ENCODE measurements at places on chromosomes 2 and 18.
A peak's percentile ranks its signal among the peaks of the same experiment; 100 is the strongest.

- no peak for DNase-seq
Measured at GRCh38 chr2:226155093-226155875, 644.3 kb downstream of the IRS1 start.

GRCh38 chr2:167992278-167992677 is 255.1 kb downstream of the STK39 start:
- DNase-seq: no peak

DNA sequence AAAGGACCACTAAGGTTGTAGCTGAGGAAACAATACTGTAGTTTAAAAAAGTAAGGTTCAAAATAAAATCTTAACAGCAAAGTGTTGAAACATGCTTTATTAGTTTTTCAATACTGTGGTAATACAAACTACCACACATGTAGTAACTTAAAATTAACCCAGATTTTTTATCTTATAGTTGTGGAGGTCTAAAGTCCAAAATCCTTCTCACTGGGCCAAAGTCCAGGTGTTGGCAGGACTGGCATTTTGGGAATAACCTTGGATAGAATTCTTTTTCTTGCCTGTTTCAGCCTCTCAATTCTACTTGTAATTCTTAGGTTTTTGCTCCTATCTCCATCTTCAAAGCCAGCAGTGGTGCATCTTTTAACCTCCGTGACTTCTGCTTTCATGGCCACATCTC is 942.0 kb downstream of the TSN start:
- DNase-seq: no peak

DNA sequence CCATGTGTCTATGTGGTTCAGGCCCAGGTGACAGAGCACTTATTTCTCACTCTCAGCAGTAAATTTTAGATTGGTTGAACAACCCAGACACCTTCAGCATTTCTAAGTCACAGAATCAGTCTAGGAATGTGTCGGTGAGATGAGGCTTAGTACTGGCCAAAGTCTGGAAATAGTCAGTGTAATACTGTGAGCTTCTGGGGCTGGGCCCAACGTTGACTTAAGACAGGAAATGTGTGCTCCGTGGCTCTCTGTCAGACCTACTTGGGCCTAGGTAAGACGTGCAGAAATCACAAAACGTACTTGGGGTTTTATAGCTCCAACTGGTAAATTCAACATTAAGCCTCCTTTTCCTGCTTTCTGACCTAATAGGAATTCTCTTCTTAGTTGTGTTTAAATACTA is 160.3 kb upstream of the COL3A1 start:
- no peak for DNase-seq

GRCh38 chr2:217166241-217166850 is 306.5 kb upstream of the TNP1 start:
- peak; percentile 22 for DNase-seq

- no peak for DNase-seq
Measured at GRCh38 chr2:173841110-173841509, 124.1 kb downstream of the SP3 start.

DNA sequence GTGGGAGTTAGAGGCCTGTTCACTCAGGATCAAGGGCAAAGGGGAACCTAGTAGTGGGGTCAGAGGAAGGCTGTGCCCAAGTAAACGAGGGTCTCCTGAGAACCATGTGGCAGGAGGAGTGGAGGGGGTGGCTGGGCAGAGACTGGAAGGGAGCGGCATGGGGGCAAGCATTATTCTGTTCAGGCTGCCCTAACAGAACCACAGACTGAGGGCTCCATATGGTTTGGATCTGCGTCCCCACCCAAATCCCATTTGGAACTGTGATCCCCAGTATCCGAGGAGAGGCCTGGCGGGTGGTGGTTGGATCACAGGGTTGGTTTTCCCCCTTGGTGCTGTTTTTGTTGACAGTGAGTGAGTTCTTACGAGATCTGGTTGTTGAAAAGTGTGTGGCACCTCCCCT is 287.0 kb downstream of the PHLPP1 start:
- DNase-seq: no peak

- DNase-seq: no peak
Measured at GRCh38 chr18:3916082-3916481, 466.1 kb downstream of the TGIF1 start.

- no peak for DNase-seq
Measured at GRCh38 chr2:99841749-99842148, 300.6 kb downstream of the AFF3 start.

- no peak for DNase-seq
Measured at GRCh38 chr2:6538607-6539006, 327.1 kb downstream of the CMPK2 start.

DNA sequence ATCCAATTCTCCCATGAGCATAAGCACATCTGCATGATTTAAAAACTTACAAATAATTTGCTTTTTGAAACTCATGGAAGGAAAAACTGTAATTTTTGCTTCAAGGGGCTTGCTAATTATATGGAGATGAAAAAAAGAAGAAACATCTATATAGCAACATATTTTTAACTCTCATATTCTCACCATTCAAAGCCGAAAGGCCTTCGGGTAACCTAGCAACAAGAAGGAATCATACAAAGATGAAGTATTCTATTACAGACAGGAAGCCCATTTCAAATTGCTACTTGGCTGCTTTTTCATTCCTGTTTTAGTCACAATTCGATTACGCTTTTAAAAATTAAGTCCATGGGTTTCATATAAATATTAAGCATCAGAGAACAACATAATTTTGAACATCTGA is 39.2 kb upstream of the RNU4ATAC start:
- DNase-seq: no peak

- DNase-seq: peak; percentile 17
Measured at GRCh38 chr2:68925295-68925896, 27.3 kb downstream of the GKN2 start.

DNA sequence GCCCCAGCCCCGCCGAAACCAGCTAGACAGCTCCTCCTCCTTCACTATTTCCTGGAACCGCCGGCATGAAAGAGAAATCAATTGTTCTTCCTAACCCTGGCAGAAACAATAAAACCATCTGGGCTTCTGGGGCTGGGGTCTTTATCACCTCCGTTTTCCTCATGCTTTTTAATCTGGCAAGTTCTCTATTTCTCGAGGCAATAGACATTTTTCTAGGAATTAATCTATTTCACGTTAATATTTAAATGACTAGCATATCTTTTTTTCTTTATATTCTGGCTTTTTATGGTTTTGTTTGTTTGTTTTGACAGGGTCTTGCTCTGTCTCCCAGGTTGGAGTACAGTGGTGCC is 1.4 kb upstream of the KIF1A start:
- DNase-seq: no peak

GRCh38 chr18:67463829-67464228 is 52.7 kb downstream of the DSEL start:
- DNase-seq: no peak

DNA sequence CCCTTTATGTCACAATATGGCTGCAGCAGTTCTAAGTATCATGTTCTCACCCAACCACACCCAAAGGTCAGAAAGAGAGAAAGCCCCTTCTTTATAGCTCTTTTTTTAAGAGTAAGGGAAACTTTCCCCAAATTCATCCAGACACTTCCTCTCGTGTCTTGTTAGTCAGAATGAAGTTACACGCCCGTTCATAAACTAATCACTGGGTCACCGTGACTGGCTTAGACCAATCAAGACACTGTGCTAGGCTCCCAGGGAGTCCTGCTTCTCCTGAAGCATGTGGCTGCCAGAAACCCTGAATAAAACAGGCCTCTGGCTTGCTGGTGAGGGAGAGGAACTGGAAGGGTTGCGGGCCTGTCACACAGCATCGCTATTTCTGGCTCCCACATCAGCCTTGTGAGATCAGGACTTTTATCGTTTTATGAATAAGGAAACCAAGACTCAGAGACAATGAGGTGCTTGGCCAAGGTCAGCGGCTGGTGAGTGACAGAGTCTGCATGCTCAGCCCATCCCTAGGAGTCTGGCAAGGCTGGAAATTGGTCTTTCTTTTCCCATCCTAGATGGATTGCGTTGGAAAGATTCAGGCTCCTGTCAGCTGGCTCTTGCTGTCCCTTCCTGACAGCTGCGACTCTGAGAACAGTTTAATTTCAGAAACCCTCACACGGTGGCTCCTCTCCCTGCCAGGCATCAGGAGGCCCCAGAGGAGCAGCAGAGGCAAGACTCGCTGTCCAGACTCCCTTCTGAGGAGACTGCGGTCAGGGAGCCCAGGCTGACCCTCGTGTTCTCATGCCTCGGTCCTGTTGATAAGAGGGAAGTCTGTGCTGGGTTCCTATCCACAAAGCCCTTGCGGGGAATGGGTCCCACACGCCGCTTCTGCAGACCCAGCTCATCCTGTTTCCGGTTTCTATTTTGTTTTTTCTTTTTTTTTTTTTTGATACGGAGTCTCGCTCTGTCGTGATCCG is 104.5 kb upstream of the TAF1B start:
- DNase-seq: no peak

DNA sequence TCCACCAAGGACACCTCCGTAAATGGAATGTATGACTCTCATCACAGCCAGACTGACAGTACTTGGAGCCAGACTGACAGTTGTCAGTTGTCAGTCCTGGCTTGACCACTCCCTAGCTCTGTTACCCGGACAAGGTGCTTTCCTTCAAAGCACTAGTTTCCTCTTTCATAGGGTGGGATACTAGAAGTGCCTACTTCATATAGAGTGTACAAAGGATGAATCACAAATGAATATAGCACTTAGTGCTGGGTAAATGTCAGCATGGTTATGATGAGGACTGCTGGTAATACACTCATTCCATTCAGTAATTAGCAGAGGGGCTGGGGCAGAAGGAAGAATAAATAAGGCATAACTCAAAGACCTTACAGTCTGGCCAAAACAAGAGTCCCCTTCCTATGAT is 91.4 kb downstream of the ARL4C start:
- DNase-seq: no peak

DNA sequence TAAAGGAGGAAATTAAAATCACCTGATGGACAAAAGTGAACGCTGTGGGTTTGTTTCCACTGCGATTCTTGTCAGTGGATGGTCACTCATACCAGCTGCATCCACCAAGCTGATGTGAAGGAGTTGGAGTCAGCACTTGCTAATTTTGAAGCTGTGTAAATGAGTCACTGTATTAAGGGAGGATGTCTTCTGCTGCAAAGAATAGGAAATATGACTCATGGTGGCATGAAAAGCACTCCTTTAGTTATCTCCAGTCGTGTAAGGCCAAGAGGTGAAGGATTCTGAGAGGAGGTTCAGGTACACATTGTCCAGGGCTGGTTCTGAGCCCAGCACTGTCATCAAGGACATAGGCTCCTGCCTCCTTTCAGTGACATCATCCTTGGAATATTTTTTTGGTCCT is 71.7 kb upstream of the SKOR2 start:
- no peak for DNase-seq

DNA sequence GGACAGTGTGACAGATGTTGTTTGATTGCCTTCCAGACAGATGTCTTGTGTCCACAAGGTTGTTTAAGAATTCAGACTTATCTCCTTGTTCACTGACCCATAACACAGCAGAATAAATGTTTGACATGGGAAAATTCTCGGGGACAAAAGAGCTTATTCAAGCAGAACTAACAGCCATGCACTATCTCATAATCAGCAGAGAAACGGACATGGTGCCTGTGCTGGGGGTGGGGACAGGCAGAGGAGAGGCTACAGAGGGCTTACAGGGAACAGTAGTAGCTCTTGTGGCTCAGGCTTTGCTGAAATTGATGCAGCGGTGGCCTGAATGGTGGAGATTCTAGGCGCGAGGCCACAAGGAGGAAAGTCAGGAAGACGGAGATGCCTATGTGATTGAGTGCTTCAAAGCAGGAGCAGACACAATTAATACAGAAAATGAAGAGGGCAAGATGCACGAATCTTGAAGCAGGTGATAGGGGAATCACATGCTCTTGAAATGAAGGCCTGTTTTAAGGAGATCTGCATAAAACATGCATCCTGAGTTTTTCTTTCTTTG is 62.0 kb upstream of the CAB39 start:
- DNase-seq: no peak

DNA sequence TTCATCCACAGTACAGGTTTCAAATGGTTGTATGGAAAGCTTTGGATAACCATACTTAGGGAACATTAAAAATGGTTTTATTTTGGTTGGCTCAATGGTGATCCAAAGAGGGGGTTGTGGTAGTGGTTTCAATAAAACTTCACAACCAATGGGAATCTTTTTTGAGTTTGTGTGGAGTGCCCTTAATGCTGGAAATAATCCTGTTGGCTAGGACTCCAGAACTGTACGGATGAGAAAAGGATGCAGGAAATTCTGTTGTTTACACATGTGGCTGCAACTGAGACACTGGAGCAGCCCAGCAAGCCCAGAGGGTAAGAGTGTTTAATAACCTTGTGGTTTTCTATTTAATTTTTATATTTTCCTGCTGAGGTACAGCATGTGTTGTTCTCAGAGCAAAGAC is at the start of gene CCDC102B:
Gene CCDC102B, plus strand, starts transcription at position 210 of the 400 bp plus-strand sequence. CDS start 38,684 bp downstream, outside the sequence.
- no peak for DNase-seq

DNA sequence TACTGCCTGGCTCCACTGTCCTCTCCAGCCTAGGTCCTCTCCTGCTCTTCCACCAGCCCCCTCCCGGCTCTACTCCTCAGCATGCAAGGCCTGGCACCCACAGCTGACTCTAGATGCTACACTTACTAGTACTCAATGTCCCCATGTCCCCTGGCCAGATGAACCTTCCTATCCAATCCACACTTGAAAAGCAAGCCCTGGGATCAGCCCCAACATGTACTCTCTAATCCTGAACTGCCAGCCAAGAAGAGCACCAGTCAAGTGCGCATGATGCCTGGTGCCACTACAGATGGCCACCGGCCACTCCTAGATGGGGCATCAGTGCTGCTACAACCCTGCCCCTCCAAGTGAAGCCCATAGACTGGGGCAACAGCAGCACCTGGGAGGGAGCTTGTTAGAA is 168.2 kb downstream of the STK39 start:
- no peak for DNase-seq

DNA sequence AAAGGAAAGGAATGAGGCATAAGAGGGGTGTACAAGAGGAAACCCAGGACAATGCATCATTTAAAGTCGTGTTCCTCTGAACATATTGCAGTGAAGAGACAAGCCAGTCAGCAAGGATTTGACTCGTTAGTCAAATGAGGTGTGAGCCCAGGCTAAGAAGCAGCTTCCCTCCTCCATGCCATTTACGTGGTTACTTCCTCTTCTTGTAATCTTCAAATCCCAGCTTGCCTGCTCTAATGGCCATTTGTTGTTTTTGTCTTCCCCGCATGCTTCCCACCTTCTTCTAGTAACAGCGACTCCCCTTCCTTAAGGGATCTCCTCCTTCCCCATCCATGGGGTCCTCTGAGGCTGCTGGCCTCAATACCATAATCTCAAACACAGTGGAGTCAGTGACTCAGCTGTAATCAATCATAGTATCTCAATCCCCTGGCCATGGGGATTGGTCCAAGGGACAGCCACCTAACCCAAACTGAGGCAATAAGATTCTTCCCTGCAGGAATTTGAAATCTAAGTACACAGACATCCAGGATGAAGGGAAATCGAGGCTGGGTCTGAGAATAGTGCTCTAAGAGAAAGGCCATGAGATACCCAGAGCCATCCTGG is 37.6 kb downstream of the SLC14A1 start:
- no peak for DNase-seq

- DNase-seq: no peak
Measured at GRCh38 chr2:3334392-3335345, 42.9 kb downstream of the EIPR1 start.

DNA sequence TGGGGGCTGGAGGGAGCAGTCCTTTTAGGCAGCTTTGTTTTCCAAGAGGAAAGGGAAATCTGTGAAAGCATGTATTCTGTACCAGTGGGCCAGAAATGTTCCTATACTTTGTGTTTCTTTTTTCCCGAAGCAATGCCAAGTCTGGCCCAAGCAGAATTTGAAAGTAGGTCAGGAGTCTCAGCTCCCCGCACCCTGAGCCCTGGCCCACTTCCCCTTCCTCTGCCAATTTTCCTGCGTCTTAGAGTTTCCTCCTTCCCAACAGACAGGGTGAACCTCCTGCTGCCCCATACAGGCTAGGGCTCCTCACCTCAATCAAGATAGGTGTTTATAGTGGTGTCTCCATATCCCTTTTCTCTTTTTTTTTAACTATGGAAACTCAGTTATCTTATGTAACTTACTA is 65.3 kb downstream of the KCTD18 start:
- no peak for DNase-seq
